ENCODE measurements at places on chromosomes 1 and 21. TPM values are rescaled to one million over a fixed set of nuclear protein-coding genes. Genes with fewer than 3 reads are reported as not detected.

TMEM269 gene
- 0.05 TPM for total RNA-seq

DCLRE1B gene
- 6.8 TPM for total RNA-seq

TSSK3 gene
- not detected for total RNA-seq

OR2W3 gene
- total RNA-seq: not detected

GSTM3 gene
- 30.6 TPM for total RNA-seq

TIE1 gene
- not detected for total RNA-seq

SARS1 gene
- total RNA-seq: 208 TPM

C2CD2 gene
- total RNA-seq: 8.5 TPM

PMF1 gene
- total RNA-seq: 87.2 TPM

CELA2A gene
- not detected for total RNA-seq

AMIGO1 gene
- 0.19 TPM for total RNA-seq

C1orf141 gene
- total RNA-seq: not detected

Data from airway epithelial cell (primary cell).